Left lung (tissue), 14 donors: ENCODE measurements at places on chromosomes 5 and 9. TPM values are rescaled to one million over a fixed set of nuclear protein-coding genes. Genes with fewer than 3 reads are reported as not detected.

- H3K27ac ChIP-seq: no peak overlapping the region
- H3K36me3 ChIP-seq: no peaks in the 10 kb centered on the region
- DNase-seq: no peak
- H3K27me3 ChIP-seq: no peaks in the 10 kb centered on the region
- H3K4me3 ChIP-seq: no peak overlapping the region
- no peaks in the 10 kb centered on the region for H3K4me1 ChIP-seq
Observed at GRCh38 chr9:116713271-116713670, 26.2 kb downstream of the TRIM32 start.

- H3K27ac ChIP-seq: peak overlapping the region; percentile 13
- H3K36me3 ChIP-seq: peaks cover 54% of the 10 kb centered on the region
- peaks cover 33% of the 10 kb centered on the region for H3K4me1 ChIP-seq
Observed at GRCh38 chr9:95087659-95088242, 229.8 kb downstream of the FANCC start.

DNA sequence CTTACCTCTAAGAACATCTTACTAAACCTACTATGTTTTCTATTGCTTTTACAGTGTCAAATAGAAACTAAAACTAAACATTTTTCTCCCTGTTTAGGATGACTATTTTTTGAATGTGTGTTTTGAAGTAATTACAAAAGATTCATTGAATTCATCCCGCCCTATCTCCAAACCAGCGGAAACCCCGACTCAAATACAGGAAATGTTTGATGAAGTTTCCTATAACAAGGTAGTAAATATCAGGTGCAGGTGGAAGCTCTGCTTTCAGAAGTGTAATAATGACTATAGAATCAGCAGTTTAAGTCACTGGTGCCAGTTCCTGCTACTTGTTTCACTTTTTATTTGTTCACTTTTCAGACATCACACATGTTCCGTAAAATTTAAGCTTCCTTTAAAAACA, 20.0 kb downstream of the ERAP2 start:
- H3K4me3 ChIP-seq: no peak overlapping the region
- peaks cover 39% of the 10 kb centered on the region for H3K36me3 ChIP-seq

- no peaks in the 10 kb centered on the region for H3K4me1 ChIP-seq
- DNase-seq: no peak
- H3K36me3 ChIP-seq: no peaks in the 10 kb centered on the region
- H3K27ac ChIP-seq: no peak overlapping the region
- no peaks in the 10 kb centered on the region for H3K27me3 ChIP-seq
Observed at GRCh38 chr5:137398154-137398553, 101.0 kb downstream of the SPOCK1 start.

- no peak overlapping the region for H3K4me3 ChIP-seq
- peaks cover 75% of the 10 kb centered on the region for H3K36me3 ChIP-seq
- DNase-seq: no peak
- no peak overlapping the region for H3K27ac ChIP-seq
Observed at GRCh38 chr9:123438321-123438720, 82.3 kb downstream of the CRB2 start.

DNA sequence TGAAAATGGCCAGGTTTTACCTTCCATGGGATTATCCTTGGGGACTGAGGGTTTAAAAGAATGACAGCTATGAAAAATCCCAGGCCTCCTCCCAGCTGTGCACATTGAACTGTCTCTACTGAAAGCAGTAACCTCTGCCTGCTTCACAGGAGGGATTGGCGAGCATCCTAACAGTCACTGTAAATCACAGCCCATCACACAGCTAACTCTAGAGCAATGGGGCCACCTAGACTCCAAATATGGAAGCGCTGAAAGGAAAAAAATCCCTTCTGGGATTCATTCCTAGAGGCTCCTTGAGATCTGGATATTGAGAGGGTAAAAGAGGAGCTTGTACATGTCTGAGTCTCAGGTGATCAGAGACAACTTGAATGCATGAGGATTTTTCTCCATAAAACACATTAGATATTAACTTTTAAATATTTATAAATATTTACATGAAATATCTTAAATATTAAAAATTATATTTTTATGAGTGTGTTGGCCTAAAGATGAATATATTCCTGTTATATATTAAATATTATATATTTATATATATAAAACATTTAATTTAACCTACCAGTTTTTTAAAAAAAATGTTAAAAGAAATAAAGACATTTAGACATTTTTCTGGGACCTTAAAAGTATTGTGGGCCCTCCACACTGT, 133.8 kb upstream of the SLC24A2 start:
- H3K4me3 ChIP-seq: no peak overlapping the region
- no peaks in the 10 kb centered on the region for H3K36me3 ChIP-seq
- H3K27ac ChIP-seq: no peak overlapping the region

GRCh38 chr5:56264417-56265025, 31.4 kb upstream of the ANKRD55 start:
- no peaks in the 10 kb centered on the region for H3K4me1 ChIP-seq
- no peaks in the 10 kb centered on the region for H3K36me3 ChIP-seq
- no peaks in the 10 kb centered on the region for H3K27me3 ChIP-seq
- no peak overlapping the region for H3K4me3 ChIP-seq
- no peak overlapping the region for H3K27ac ChIP-seq
- DNase-seq: no peak

DNA sequence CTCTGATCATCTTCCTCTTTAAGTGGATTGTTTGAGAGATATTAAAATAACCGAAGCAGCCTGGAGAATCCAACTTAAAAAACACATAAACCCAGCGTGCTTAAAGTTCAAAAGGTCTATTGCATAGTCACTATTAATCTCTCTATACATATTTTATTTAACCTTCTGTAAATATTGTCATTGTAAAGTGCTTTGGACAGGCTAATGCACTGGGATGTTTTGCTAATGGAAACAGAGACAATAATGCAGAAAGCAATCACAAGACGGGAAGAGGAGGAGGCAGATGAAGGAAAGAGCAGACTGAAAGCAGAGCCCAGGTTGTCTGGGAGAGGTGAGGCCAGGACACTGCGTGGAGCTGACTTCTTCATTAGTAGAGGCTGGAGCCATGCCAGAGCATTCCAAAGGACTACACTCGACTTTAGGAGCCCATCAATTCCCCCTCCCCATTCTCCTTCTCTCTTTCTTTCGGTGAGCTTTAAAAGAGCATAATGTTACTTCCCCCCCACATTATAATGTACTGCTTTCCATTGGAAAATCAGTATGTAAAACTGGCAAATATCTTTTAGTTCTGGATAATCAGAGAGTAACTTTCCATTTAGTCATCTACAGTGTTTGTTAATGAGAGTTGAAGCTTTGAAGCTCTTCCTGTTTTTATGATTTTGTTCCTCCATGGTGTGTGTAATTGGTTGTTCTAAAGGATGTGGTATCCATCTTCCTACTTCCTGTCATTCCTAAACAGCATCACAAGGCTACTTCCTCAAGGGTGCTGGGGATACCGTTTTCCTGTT, 307.3 kb upstream of the MPDZ start:
- no peaks in the 10 kb centered on the region for H3K36me3 ChIP-seq
- no peaks in the 10 kb centered on the region for H3K27me3 ChIP-seq
- no peaks in the 10 kb centered on the region for H3K4me1 ChIP-seq
- no peak overlapping the region for H3K27ac ChIP-seq
- no peak overlapping the region for H3K4me3 ChIP-seq
- no peak for DNase-seq

DNA sequence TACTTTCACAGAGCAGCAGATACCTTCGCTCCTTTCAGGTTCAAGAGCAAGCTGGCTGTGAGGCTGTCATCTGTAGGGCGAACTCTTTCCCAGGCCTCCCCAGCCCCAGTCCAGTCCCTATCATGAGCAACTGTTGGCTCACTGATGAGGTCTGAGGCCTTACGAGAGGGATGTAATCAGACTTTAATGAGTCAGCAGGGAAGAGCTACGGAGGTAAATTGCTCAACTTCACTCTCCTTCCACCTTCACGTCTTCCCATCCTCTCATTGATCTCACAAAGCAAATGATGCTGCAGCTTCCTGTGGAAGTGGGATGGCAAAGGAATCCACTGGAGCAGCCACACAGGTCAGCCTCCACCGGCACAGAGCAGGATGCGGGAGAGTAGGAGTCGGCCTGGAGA, 130.7 kb upstream of the TBCA start:
- H3K4me3 ChIP-seq: no peak overlapping the region
- DNase-seq: no peak
- H3K36me3 ChIP-seq: no peaks in the 10 kb centered on the region
- H3K27ac ChIP-seq: no peak overlapping the region

DNA sequence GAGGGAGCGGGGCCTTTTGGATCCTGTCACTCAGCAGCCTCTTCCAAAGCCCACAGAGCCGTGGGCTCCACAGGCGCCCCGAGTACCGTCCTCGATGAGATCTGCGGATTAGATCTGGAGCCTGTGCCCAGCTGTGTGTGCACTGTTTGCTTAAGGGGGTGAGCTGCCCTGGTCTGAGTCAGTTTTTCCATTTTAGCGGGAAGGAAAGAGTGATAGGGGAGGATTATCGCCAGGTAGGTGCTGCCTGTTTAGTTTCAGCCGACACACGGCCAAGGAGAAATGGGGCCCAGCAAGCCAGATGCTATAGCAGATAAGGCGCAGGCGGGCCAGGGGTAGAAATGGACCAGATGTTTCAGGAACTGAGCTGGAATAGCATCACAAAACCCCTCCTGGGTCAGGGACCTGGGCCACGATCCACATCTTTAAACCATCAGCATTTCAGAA, 18.1 kb downstream of the COL5A1 start:
- DNase-seq: peak; percentile 36
- H3K4me1 ChIP-seq: no peaks in the 10 kb centered on the region
- no peak overlapping the region for H3K4me3 ChIP-seq
- no peaks in the 10 kb centered on the region for H3K36me3 ChIP-seq

GRCh38 chr9:87796196-87796595, 70.3 kb downstream of the CTSL start:
- DNase-seq: no peak
- peak overlapping the region; percentile 50 for H3K27ac ChIP-seq
- no peaks in the 10 kb centered on the region for H3K4me1 ChIP-seq
- no peak overlapping the region for H3K4me3 ChIP-seq
- no peaks in the 10 kb centered on the region for H3K27me3 ChIP-seq
- no peaks in the 10 kb centered on the region for H3K36me3 ChIP-seq

DNA sequence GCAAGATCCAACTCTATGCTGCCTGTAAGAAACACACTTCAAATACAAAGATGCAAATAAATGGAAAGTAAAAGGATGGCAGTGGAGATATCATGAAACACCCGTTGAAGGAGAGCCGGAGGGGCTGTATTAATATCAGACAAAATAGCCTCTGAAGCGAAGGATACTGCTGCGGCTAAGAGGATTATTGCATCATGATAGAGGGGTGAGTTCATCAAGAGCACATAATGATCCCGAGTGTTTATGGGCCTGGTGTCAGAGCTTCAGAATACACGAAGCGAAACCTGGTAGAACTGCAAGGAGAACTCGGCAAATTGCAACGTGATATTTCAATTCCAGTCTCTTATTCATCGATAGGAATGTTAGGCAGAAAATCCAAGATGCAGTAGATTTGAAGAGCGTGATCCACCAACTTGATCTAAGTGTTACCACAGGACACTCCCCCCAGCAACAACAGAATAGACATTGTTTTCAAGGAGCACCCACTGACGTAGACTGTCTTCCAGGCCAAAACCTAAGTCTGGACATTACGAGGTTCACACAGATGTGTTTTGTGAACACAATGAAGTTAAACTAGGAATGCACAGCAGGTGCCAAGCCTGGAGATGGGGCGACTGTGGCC, 27.7 kb upstream of the QSOX2 start:
- H3K27me3 ChIP-seq: peaks cover 55% of the 10 kb centered on the region
- DNase-seq: no peak
- no peaks in the 10 kb centered on the region for H3K4me1 ChIP-seq
- H3K36me3 ChIP-seq: no peaks in the 10 kb centered on the region
- no peak overlapping the region for H3K4me3 ChIP-seq

DNA sequence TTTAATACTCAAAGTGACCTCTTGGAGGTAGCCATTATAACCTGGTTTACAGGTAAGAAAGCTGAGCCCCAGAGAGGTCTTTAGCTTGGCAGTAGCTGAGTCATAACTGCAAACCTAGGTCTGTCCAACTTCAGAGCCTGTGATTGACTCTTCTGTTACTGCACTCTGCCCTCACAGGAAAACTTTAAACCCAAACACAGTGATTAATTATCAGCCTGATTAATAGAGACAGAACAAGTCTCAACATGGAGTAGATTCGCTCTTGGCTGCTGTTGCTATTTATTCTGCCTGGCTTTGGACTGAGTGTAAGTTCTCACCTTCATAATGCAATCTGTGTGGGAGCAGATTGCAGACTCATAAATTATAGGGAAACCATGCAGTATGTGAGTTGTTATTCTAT, 27.4 kb upstream of the TXN start:
- no peaks in the 10 kb centered on the region for H3K36me3 ChIP-seq
- no peak for DNase-seq
- no peaks in the 10 kb centered on the region for H3K27me3 ChIP-seq
- no peak overlapping the region for H3K4me3 ChIP-seq
- H3K4me1 ChIP-seq: no peaks in the 10 kb centered on the region
- H3K27ac ChIP-seq: no peak overlapping the region

Gene GPR150
- 0.26 TPM for total RNA-seq

Gene SCAI
- total RNA-seq: 12.7 TPM

Gene COL23A1
- 0.52 TPM for total RNA-seq

Gene HACD4
- 8.4 TPM for total RNA-seq

Gene SPAG8
- total RNA-seq: 1.8 TPM

Gene SLC25A2
- total RNA-seq: 0.76 TPM
